Stimulated activated CD4-positive, alpha-beta T cell treated with anti-CD3 and anti-CD28 coated beads, Interleukin-4, amount 100 ng/mL, for 1 hour (primary cell): ENCODE measurements at places on chromosomes 5 and 9.

GRCh38 chr5:74316064-74316603 lies 324.4 kb downstream of the ENC1 start:
- DNase-seq = peak; percentile 3

DNA sequence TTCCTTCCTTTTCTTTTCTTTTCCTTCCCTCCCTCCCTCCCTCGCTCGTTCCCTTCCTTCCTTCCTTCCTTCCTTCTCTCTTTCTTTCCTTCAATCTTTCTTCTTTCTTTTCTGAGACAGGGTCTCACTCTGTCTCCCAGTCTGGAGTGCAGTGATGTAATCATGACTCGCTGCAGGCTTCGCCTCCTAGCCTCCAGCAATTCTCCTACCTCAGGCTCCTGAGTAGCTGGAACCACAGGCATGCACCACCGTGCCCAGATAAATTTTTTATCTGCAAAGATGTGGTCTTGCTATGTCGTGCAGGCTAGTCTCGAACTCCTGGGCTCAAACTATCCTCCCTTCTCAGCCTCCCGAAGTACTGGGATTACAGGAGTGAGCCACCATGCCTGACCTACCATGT lies 81.4 kb downstream of the SPATA31C2 start:
- DNase-seq = no peak

GRCh38 chr9:77851882-77852595 lies 179.6 kb downstream of the GNAQ start:
- no peak for DNase-seq

DNA sequence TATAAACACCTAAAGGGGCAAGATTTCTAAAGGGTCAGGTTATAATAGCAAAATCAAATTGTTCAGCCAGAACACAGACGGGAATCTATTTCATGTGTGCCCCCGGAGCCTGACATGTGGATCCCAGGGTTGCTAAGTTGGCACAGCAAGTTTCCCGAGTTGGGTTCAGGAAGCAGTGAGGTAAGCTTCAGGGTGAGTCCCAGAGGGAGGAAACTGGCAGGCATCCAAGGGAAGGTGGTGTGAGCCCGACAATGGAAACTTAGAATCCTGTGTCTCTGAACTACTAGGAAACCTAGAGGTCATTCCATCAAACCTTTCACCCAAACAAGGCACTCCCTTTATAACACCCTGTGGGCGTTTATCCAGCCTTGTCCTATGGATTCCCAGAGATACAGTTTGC lies 98.4 kb downstream of the ADRB2 start:
- no peak for DNase-seq

GRCh38 chr9:111572950-111573604 lies 26.4 kb downstream of the PTGR1 start:
- no peak for DNase-seq

DNA sequence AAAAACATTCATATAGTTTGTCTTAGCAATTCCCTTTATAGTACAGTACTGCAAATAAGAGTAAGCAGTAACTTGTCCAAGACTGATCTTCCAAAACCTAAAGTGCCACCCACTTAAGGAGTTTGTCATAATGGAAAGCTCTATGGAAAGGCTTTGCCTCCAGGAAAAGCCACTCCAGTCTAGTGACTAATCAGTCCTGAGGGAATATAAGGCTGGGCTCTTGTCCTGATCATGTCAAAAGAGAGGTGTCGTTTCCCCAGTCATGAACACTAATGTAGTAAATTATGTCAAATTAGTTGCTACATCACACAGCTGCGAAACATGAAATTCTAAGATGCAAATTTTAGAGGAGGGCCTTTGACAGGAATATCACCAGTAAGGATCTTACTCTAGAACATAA lies 271.6 kb downstream of the GABRB2 start:
- no peak for DNase-seq

- no peak for DNase-seq
These were observed 200.8 kb downstream of the SMARCA2 start for GRCh38 chr9:2215921-2216441.

DNA sequence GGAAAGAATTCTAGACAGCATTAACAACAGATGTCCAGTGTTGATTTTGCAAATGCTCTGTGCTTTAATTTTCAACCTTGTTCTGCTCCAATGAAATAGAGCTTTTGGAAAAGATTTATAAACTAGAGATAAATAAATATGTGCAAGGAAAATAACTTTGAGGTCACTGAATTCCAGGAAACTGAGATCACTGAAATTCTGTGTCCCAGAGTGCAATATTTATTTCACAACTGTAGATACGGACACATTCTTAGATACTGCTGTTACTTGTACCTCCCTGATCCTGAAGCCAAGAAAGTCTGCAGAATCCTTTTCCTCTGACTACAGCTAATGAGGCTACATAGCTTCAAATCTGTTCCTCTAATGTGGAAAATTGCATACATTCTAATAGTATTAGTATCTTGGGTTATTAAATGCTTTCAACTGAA lies 222.9 kb downstream of the DOCK8 start:
- no peak for DNase-seq
